Right forelimb (tissue), 1 donor: ENCODE measurements at places on chromosomes 1 and 21.

DNA sequence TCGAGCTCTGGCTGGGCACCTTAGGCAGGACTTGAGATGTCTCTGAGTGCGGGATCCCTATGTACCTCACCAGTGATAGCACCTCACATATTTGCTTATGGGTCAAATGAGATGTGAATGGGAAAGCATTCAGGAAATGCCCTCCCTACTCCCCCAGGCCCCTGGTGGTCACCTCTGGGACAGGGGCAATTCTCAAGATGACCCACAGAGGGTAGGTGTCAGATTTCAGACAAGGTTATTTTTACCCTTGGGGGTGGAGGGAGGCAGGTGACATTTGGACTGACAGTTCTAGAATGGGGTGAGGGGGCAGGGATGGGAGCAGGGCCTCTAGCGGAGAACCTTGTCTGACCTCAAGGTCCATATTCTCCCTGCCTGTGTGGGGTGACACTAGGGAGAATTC is 27.1 kb downstream of the ACOT11 start:
- no peak for DNase-seq

DNA sequence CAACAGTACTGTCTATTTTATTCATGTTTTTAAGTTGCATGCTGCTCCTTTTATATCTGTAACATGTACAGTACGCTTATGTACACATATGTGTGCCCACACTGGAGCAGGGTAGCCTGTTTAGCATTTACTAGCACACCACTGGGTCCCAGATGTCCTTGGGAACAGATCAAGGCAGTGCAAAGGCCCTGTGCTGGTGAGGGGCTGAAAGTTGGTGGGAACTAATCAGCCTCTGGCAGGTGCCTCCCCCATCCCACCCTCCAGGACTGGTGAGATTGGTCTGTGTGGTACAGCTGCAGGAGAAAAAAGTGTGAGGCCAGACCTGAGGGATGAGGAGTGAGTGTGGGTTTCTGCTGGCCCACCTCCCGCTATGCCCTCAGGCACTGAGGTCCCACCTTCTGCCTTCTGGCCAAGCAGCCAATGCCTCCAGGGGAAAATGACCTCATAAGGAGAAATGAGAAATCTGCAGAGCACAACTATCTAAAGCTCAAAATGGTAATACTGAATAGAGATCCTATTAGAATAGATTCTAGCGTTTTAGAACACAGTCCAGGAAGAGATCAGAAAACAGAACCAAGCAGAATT is 58.9 kb downstream of the POFUT2 start:
- DNase-seq, result no peak

DNA sequence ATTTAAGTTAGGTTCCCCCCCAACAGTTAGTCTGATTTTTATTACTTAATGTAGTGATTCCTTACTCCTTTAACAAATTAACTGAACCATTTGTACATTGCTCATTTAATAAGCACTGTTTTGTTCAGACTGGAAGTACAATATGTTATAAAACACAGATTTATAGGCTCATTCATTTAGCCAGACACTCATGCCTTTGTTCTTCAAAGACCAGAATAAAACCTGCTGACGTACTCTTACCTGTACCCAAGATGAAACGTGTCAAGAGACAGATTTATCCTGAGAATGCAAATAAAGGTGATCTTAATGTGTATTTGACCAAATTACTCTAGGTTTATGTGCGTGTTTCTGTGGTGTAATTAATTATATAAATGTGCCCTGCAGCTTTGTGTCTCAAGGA is 92.8 kb downstream of the INTS7 start:
- no peak for DNase-seq

DNA sequence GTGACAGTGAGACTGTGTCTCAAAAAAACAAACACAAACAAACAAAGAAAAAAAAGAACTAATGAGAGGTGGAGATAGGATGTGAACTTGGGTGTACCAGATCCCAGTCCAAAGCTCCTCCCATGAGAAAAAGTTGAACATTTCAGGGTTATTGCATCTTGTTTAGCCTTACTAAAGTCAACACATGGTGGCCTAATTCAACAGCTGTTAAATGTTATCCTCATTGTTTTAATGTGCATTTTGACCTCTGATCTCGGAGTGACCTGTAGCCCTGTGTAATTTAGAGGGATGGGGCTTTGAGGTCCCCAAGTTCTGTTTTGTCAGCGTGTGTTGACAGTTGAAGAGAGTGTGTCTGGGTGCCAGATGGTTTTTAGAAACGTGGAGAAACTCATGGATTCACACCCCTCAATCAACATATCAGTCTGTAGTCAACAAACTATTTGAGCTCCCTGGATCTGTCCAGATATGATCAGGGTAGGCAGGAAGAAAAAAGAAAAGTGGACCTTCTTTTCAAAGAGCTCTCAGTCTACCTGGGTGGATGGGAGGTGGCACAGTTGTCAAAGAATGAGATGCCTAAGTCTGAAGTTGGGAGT is 34.7 kb downstream of the PTPRU start:
- DNase-seq, result no peak

DNA sequence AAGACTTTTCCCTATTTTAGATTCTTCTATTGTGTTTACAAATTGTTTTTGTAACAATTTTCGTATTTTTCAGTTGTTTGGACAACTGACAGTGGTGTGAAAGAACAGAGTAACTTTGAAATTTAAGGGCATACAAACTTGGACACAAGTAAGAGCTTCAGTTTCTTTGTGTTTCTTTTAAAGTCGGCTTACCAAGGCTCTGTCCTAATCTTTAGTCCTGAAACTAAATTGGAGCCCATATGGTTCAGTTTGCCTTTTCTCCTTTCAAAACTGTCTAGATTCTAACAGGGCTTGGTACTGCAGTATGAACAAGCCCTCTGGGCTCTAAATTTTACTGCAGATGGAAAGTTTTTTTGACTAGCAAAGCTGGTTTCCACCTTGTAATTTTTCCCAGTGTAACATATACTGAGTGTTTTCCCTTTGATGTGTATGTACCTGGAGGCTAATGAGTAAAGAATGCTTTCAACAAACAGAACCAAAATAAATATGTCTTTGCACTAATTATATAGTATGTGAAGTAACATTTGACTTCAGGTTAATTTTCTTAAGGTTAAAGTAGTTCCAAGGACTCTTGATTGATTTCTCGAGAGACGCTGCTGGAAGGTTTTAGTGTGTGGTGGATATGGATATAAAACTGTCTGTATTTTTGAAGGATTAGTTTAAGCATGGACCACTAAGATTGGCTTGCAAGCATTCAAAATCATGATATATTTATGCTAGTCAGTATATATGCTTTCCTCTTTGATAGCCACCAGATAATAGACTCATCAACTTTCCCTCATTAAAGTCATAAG is 4.1 kb downstream of the SNX27 start:
- DNase-seq, result no peak

- no peak for DNase-seq
Measured at GRCh38 chr1:226372885-226373284, 35.0 kb downstream of the PARP1 start.

DNA sequence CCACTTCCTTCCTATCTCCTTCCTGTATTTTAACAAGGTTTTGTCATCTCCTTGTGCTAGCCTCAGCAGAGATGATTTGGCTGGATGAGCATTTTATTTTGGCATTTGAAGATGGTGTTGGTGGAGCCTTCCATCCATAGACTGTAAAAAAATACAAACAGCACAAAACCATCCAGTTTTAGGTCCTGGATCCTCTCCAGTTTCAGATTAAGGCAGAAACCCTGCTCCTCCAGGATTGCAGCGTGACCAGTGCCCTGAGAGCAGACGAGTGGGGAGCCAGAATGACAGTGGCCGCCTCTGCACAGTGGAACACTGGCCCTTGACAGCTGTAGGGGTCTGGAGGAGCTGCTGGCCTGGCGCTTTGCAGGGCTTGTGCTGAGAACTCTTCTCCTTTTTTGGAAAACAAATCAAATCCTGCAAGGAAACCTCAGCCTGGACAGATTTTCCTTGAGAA is 72.2 kb upstream of the GADD45A start:
- peak; percentile 49 for DNase-seq

- DNase-seq, result no peak
Measured at GRCh38 chr1:227775841-227776240, 39.6 kb upstream of the PRSS38 start.

- peak; percentile 96 for DNase-seq
Measured at GRCh38 chr1:28518000-28518744, 12.3 kb downstream of the RCC1 start.

- DNase-seq, result peak; percentile 20
Measured at GRCh38 chr1:47761974-47762373, 235.2 kb downstream of the TRABD2B start.

DNA sequence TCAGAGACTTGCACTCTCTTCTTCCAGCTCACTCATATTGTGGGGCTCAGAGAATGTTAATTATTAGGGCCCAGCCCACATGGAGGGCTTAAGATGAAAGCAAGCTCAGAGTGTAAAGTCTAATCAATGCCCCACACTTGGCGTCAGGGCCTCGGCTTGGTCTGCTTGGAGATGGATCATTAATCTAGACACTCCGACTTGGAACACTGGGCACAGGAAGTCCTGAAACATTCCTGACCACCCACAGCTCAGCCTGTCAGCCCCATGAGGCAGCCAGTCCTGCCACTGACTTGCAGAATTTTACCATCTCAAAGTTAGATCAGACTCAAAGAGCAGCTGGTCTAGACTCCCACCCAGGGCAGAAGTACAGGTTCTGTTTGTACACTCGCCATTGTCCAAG is 69.8 kb upstream of the TRABD2B start:
- DNase-seq, result no peak

DNA sequence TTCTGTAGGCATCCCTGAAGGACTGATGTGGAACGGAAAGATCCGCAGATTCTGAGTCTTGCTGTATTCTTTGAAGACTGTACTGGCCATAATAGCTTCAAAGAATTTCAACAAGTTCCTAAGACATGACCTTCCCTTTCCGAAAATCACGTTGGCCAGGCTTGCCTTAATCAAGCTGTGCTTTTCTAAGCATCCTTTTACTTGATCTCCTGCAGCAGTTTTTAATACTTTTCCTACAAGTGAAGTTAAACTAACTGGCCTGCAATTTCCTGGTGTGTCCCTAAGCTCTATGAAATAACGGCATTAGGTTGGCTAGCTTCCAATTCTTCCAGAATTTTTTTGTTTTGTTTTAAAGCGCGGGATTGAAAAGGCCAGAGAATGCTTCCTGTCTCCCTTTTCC is 40.3 kb downstream of the SPAG17 start:
- peak; percentile 62 for DNase-seq

- no peak for DNase-seq
Measured at GRCh38 chr1:228361314-228362140, 45.1 kb downstream of the TRIM11 start.
